ENCODE measurements at places on chromosomes 7 and 10.

- no peak for DNase-seq
These were observed 48.2 kb downstream of the GSDME start for GRCh38 chr7:24709051-24709450.

DNA sequence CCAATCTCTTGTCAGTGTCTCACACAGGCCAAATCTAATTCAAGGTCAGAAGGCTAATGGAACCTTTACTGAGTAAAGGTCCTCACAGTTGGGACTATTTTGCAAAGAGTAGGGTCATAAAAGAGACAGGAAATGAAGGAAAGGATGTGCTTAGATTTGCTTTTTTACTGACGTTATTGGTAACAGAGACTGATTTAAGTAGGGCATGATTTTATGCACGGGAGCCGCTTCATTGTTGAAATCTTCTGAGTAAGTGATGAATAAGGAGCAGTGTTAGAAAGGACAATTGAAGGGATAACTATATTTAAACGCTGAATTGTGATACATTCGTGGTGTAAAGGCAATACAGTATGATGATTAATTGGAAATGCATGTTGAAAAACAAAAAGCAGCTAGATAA lies 261.5 kb downstream of the MALRD1 start:
- DNase-seq = no peak

GRCh38 chr7:108091461-108091831 lies 38.7 kb downstream of the LAMB4 start:
- no peak for DNase-seq

GRCh38 chr7:77752016-77752415 lies 46.2 kb downstream of the TMEM60 start:
- DNase-seq = no peak

GRCh38 chr7:55733241-55734140 lies 129.1 kb downstream of the SEPTIN14 start:
- no peak for DNase-seq

DNA sequence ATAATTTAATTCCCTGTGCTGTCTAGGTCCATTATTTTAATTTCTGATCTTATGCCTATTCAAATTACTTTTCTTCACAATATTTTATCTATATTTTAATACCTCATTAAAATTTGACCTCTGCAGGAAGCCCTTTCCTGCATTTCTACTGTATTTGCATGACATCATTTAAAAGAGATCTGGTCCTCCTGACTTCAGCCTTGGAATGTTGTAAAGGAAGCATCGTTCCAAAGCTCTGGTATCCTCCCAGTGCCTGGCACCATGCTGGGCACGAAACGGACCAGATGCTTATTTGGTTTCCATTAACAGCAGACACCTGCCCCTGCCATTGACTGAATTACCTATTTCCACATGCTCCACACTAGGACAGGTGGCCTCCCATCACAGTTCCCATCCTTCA lies 247.5 kb downstream of the KLF6 start:
- no peak for DNase-seq

- no peak for DNase-seq
These were observed 24.1 kb downstream of the PDSS1 start for GRCh38 chr10:26721561-26721960.

- no peak for DNase-seq
These were observed 2.6 kb downstream of the MEST start for GRCh38 chr7:130494431-130494858.

DNA sequence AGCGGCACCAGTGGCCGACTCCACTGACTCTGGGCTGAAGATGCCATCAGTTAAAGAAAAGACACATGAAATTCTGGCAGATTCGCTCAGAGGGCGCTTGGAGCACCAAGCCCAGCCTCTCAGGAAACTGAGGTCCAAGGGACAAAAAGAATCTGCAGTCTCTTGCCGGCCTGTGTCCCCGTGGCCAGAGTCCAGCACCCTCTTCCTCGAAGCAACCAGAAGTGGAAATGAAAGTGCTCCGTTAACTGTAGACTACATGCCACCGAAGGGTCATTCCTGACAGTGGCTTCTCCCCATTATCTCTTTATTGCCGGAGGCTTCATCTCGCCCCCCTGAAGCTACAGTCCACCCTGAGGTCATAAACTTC lies 1.0 kb upstream of the CHST15 start:
- DNase-seq = no peak

DNA sequence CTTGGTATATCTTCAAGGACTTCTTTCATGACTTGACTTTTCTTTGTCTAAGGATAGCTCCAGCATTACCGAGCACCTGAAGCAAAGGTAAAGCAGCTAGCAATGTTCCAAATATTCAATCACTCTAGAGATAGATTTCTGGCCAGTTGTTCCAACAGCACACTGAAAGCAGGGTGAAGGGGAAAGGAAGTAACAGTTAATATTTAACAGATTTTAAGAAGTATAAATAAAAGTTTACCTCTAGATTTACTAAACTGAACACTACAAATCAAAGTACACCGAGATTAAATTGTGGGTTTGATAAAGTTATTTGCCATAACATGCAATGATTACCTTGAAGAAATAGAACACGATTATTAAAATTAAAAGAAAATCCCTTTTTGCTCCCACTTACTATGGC lies 70.9 kb upstream of the GRID1 start:
- no peak for DNase-seq

GRCh38 chr7:42186151-42186550 lies 50.9 kb downstream of the GLI3 start:
- no peak for DNase-seq

DNA sequence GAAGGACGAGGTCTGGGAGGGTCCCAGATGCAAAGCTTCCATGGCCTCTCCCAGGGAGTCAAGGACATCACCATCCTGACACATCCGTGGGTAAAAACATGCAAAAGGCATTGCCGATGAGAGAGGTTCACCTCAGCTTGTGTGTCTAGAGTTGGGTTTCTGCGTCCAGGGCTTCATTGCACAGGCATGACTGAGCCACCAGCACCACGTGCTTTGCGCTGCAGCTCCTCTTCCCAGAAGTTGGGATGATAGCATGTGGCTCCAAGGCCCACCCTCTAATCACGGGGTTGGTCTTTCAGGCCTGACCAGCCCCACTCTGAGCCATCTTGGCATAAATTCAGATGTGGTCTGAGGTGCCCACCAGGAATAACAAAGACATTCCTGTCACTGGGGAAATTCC lies 7.1 kb upstream of the RASGEF1A start:
- no peak for DNase-seq

- no peak for DNase-seq
These were observed 575.6 kb downstream of the ARL4A start for GRCh38 chr7:13262929-13263530.

DNA sequence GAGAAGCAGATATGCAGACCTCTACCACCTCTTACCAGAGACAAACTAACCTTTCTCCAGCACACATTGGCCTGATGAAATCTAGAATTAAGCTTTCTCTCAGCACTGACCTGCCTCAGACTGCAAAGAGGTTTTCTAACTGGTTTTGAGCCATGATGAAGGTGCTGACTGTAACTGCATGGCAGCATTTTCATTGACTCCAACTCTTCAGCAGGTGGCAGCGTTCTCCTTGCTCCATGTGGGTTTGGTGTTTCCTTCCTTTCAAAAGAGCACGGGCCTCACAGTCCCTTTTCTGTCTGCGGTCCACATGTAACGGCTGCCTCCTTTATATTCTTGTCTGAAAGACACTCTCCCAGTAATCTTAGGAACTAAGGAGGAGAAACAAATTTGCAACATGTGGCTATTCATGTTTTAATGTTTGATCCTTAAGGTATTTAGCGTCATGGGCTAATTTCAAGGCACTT lies 12.6 kb downstream of the KLLN start:
- no peak for DNase-seq

GRCh38 chr7:98862716-98863420 lies 6.9 kb downstream of the TMEM130 start:
- no peak for DNase-seq

GRCh38 chr7:90994121-90994520 lies 270.1 kb upstream of the FZD1 start:
- no peak for DNase-seq

DNA sequence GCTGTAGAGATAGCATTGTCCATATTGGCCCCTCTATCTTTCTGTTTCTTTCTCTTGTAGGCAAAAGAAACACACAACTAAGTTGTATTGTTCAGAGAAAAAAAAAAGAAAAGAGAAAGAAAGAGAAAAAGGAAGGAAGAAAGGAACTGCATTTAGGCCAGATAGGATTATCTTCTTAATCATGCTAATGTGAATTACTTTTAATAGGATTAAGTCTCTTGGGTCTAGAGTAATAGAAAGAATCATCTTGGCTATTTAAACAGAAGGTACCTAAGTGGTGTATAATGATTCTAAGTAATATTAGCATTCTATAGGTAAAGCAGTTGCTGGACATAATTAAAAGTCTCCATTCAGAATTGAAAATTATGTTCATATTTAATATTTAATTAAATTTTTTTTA lies 42.2 kb downstream of the GPR85 start:
- DNase-seq = peak; percentile 55

- DNase-seq = no peak
These were observed 68.4 kb downstream of the ASAH2B start for GRCh38 chr10:50807851-50808776.

GRCh38 chr10:70162892-70163201 lies 7.5 kb downstream of the SAR1A start:
- DNase-seq = no peak

DNA sequence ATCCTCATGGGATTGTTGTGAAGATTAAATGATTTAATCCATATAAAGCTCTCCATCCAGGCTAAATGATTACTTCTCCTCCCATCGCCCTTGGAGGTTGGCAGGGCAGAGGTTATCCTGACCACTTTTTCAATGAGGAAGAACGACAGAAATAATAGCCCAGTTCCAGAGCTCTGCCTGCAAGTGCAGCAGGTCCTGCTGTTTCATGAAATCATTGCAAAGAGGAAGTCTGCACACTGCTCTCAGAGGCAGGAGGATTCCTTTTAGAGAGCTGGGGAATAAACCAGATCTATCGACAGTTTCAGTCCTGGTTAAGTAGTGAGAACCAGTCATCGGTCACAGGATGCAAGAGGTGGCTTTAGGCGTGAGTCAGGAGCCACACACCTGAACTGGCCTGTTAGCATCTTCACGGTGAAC lies 25.0 kb upstream of the CDH23 start:
- DNase-seq = no peak

DNA sequence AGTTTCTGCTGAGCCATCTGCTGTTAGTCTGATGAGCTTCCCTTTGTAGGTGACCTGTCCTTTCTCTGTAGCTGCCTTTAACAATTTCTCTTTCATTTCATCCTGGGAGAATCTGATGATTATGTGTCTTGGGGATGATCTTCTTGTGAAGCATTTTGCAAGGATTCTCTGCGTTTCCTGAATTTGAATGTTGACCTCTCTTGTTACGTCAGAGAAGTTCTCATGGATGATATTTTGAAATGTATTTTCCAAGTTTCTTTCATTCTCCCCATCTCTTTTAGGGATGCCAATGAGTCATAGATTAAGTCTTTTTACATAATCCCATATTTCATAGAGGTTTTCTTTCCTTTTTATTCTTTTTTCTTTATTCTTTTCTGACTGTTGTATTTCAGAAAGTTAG lies 184.2 kb upstream of the BET1 start:
- no peak for DNase-seq

- peak; percentile 48 for DNase-seq
These were observed 349.6 kb downstream of the TFEC start for GRCh38 chr7:115680921-115681320.

GRCh38 chr10:112351146-112351545 lies 22.8 kb upstream of the ACSL5 start:
- DNase-seq = no peak

DNA sequence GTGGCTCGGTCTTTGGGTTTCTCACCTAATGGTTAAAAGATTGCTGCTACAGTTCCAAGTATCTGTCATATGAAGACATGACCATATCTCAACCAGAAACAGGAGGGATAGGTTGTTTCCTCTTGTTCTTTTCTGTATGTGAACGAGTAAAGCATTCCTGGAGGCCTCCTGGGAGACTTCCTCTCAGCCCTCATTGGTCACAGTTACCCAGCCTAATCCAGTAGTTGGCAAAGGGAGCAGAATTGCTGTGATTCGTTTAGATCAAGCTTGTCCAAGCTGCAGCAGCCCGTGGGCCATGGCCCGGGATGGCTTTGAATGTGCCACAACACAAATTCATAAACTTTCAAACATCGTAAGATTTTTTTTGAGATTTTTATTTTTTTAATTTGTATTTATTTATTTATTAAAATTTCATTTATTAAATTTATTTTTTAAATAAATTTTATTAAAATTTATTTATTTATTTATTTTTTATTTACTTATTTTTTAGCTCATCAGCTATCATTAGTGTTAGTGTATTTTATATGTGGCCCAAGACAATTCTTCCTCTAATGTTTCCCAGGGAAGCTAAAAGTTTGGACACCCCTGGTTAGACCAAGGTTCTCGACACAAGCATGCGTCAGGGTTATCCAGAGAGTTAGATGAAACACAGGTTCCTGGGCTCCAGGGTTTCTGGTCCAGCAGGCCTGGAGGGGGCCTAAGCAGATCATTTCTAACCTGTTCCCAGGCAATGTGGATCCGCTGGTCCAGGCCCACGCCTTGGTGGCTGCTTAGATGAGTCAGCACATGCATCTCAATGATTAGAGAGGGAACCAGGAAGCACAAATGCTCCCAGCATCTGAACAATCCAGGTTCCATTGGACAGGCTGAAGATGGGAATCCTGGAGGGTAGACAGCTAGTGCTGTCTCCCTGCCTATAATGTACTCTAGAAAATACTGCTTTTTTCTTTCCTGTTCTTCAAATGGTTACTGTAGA lies 25.6 kb downstream of the CDC123 start:
- no peak for DNase-seq

DNA sequence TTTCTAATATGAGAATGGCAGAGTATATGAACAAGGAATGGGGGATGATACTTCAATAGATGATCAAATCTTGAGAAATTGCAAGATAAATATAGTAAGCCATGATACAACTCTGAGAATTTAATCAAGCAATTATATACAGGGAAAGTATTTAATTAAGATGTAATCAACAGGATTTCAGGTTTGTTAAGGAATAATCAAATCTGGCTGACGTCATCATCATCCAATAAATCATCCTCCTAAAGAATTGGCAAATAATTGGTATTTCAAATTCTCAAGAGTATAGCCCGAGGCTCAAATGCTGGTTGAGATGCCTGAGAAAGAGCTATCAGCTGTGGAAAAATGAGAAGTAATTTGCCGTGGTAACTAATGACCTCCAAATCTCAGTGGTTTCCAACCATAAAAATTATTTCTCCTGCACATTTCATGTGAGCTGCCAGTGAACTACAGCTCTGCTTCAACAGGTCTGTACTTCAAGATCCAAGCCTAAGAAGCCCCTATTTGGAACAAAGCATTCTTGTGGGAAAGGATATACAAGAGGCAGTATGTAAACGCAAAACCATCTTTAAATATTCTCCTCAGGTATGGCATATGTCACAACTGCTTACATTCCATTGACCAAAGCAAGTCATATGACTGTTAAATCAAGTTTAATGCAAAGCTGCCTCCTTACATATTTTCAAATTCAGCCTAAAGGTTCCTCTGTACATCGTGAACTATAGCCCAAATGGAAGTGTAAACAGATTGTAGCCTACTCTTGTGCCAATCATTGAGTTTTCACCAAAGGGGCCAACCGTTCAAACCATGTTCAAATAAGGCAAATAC lies 503.0 kb downstream of the KIF20B start:
- DNase-seq = no peak
